ENCODE measurements at places on chromosomes 1 and 21. TPM values are rescaled to one million over a fixed set of nuclear protein-coding genes. Genes with fewer than 3 reads are reported as not detected.

Gene LCE1D
- not detected for total RNA-seq

GRCh38 chr1:222026280-222026679, 284.4 kb upstream of the DUSP10 start:
- no peak for DNase-seq

- DNase-seq = no peak
These were observed 227.3 kb downstream of the NPHP4 start for GRCh38 chr1:5764959-5765358.

DNA sequence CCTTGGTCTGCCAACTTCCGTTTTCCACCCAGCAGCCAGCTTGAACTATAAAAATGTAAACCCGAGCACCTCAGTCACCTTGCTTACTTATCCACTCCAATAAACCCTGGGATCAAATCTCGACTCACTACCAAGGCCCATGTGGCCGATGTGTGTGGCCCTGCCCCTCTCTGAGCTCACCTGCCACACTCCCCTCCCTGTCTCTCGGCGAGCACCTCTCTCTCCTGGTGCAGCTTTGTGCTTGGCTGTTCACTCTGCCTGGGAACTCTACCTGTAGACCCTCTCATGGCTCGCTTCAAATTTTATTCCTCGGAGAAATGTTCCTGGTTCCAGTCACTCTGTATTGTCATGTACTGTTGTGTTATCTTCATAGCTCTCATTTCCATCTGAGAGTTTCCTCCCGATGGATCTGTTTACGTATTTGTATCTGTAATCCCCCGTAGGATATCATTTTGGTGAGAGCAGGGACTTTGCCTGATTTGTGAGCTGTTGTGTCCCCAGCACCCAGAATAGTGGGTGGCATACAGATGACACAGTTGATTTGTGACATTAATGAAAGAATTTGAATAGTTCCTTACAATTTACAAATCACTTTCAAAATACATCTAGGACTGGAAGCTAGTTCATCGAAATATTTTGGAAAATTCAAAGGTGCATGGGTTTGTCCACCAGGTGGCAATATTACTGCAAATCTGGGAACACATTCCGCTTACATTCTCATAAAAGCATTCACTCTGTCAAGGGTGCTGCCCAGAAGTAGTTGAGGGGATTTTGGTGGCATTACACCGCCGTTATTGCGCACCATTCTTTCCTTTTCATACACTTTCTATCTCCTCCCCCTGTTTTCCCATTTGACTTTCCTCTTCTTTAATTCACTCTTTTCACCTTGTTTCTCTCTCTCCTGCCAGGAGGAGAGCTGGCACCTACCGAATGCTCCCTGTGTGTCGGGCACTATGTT, 95.3 kb downstream of the ABCA4 start:
- peak; percentile 48 for DNase-seq

GRCh38 chr1:212680680-212681389, 18.8 kb downstream of the BATF3 start:
- peak; percentile 5 for DNase-seq

All from mucosa of gallbladder (tissue), 1 donor.